Motor neuron (in vitro differentiated cells): ENCODE measurements at places on chromosomes 2 and 18.

GRCh38 chr2:174554529-174555150 is 43.0 kb downstream of the WIPF1 start:
- no peak for ATAC-seq

DNA sequence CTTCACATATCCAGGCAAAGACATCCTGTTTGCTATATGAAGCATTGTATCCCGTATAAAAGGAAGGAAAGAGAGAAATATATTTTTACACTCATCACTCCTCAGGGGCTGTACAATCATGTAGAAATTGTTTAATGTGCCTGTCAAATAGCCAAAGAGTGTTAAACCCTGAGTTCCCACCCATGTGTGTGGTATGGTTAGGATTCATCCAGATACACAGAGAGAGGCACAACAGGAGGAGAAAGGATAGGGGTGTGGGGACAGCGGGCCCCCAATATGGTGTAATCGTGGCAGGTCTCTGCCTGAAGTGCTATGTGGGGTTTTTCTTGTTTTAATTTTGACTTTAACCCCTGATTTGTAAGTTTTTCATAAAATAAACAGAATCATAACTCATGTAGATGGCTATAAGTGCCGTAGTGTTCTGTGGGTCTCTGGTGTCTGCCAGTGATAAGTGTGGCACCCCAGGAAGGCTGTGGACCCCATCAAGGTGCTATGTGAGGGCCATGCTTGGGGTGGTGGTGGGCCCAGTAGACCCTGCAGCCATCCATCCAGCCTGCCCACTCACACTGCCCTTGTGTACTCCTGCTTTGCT is 10.2 kb upstream of the IL18R1 start:
- ATAC-seq = no peak

DNA sequence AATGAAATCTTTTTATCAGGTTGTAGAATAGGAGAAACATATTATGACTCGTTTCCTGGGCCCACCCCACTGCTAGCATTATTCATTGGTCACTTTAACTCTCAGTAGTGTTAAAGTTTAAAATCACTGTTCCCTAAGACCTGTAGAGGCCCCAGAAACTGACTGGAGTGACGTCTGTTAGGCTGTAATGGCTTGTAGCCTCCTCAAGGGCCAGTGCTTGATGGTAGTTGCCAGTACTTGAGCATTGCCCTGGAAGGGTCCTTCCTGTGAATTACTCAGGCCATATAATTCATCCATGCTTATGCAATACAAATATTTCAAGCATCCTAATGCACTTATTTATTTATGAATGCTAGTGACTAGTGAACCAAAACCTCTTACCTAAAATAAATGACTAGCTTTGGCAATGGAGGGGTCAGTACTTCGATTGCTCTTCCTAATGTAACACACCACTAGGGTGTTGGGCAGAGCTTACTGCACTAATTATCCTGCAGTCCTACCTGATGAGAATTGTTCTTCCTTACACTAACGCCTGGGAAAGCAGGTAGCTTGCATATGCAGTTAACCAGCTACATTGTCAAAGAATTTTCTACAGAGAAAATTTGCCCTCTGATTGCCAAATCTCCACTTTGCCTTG is 31.2 kb downstream of the ARHGAP25 start:
- peak; percentile 22 for ATAC-seq

DNA sequence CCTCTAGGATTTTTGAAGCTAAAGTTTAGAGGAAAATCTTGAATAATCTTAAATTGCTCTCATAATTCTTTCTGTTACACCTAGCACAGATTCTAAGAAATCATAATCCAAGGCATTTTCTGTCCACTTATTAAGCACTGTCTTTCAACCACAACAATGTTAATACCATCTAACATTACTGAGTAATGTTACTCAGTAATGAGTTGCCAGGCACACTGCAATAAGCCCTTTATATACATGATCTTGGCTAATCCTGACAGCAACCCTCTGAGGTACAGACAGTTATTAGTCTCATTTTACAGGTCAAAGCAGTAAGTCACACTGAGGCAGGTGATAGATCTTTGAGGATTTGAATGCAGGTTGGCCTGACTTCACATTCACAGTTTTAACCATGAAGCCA is 291.9 kb downstream of the ALK start:
- ATAC-seq = no peak

DNA sequence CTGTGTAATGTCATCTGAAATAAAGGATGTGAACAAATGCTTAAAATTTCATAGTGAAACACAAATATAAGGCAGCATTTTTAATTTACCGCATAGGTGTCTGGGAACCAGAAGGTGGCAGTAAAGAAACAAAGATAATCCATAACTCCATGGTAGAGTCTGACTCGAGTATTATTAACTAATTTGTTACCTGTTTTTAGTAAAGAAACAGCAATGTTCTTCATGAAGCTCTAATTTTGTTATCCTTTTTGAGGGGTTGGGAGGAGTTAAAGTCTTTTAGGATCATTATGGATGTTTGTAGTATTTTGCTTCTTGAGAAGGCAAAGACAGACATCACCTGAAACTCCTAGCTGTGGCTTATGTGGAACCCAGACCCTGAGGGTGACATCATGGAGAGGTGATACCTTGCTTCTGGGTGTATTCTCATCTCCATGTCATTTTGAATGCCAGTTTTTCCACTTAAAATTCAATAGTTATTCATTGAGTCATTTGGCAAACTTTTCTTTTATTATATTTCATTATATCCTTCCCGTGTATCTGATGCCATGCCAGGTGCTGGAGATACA is 286.2 kb upstream of the EPAS1 start:
- ATAC-seq = no peak

- no peak for ATAC-seq
Observed at GRCh38 chr2:45891719-45892424, 240.4 kb downstream of the PRKCE start.

DNA sequence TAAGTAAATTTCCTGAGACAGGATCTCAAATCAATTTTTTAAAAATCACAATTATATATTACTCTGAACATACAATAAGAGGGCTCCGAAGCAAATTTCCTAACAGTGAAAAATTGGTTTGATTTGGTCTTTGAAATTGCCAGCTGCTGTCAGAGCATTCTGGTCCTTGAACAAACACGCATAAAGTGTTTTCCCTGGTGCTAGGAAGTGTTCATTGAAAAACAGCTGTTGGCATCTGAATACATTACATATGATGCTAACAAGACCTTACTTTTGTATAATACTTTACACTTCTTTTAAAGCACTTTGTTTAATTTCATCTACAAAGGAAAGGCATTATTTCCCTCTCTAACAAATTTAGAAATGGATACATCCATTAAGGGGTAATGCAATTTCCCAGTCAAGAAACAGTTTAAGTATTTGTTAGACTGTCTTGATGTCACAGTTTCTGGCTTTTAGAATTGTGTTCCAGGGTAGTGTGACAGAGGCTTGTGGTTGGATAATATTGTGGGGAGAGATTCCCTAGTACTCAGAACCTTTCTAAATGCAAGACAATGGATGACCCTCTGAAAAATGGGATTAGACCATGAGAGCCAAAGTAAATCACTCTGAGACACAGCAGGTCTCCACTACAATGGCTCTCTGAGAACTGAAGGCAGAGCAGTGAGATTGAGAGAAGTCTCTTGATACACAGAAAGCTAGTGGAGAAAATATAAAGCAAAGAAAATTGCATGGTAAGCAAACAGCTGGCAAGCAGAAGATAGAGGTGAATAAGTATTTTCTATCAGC is 299.0 kb downstream of the TRIB2 start:
- ATAC-seq = peak; percentile 40

DNA sequence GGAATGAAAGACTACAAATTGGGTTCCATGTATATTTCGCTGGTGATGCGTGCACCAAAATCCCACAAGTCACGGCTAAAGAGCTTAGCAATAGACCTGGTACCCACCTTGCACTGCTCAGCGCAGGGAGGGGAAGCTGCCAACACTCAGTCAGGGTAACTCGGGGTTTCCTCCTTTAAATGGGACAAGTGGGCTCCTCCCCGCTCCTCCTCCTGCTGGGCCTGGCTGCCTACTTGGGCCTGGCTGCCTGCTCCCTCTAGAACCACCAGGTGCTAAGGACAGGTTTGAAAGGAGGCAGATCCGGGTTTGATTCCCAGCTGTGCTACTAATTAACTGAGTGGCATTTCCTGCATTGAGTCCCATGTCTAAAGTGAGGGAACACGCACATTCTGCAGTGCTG is 23.4 kb downstream of the MYO7B start:
- no peak for ATAC-seq
